ENCODE measurements at places on chromosomes 12 and 14.

DNA sequence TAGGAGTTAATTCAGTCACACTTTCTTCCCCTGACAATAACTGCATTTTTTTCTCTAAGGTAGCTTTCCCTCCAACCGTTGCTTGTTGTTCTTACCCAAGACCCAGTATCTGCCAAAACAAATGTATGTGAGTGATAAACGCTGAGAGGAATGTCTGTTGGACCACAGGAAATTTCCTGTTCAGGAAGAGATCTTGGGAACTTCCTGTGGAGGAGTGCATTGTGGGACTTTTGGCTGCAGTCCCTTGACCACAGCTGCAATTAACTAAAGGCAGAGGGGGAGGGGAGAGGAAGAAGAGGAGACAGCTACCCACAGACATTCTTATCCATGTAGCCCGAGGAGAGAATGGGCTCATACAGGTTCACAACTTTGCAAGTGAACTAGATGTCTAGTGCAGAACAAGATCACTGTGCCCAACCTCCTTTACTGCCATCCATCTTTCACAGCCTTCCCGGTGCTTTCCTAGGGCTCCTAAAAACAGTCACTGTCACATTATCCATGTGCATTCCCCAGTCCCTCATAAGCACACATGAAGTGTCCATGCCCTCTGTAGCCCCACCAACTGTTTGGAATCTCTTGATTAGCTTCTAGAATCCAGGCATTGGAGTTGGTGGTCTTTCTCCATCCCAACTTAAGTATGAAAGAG, 149.5 kb downstream of the ETV6 start:
- DNase-seq = no peak

GRCh38 chr14:95500772-95501401, 15.6 kb downstream of the SYNE3 start:
- DNase-seq = no peak

DNA sequence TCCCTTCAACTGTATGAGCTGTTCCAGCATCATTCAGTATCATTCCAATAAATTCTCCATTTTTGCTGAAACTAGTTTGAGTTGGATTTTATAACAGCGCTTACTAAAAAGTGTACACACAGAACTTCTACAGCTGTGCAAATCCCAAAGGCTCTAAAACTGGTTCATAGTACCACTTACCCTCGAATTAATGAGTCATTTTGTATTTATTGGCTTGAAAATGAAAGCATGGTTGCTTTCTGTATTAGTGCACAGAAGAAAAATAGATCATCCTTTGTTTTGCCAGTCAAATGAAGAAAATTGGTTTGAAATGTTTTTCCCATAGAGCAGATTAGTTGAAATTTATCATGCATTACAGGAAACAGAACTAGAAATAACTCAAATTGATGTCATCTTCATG, 268.3 kb upstream of the CPNE8 start:
- DNase-seq = no peak

- no peak for DNase-seq
Observed at GRCh38 chr14:88069677-88070076, 64.7 kb downstream of the GPR65 start.

DNA sequence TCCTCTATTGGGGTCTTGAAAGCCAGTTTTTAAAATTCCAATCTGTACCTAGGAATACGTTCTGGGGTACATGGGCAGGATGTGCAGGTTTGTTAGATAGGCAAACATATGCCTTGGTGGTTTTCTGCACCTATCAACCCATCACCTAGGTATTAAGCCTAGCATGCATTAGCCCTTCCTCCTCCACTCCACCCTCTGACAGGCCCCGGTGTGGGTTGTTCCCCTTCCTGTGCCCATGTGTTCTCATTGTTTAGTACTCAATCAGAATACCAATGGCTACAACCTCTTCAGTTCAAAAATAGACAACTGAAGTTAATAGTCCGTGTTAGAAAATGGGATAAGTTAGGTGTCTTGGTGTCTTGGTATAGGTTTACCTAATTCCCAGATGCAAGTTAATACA, 3.4 kb downstream of the NTS start:
- DNase-seq = no peak

DNA sequence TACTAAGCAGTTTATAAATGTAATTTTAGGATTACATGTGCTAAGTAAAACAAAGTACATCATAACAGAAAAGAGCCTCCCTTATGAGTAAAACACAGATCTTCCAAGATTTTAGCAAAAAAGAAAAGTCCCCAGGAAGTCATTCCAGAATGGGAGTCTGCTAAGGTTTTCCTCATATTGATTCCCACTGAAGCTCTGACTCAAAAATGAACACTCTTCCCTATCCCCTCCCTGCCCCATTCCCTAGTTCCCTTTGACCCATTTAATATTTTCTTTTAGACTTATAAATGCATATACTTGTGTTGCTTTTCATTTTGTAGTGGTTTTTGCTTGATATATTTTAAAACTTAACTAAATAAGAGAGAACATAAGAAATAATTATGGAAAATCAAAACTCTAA, 40.1 kb downstream of the PTGER2 start:
- DNase-seq = no peak

GRCh38 chr12:100576331-100577036, 3.0 kb downstream of the GAS2L3 start:
- DNase-seq = no peak

DNA sequence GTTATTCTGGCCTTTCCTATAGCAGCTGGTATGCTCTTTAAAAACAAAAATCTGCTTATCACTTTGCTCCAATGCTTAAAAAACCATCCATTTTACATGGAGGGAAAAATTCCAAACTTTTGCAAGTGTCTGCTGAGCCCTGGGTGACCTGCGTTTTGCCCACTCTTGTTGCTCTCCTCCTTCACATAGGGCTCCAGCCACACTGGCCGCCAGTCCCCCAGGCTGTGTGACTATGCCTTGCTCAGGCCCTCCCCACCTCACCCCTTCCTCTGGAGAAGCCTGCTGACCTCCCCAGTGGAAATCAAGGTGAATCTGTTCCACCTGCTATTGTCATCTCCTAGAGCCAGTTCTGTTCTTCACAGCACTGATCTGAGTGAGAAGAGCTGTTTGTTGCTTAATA, 126.9 kb downstream of the SLC25A47 start:
- DNase-seq = no peak

DNA sequence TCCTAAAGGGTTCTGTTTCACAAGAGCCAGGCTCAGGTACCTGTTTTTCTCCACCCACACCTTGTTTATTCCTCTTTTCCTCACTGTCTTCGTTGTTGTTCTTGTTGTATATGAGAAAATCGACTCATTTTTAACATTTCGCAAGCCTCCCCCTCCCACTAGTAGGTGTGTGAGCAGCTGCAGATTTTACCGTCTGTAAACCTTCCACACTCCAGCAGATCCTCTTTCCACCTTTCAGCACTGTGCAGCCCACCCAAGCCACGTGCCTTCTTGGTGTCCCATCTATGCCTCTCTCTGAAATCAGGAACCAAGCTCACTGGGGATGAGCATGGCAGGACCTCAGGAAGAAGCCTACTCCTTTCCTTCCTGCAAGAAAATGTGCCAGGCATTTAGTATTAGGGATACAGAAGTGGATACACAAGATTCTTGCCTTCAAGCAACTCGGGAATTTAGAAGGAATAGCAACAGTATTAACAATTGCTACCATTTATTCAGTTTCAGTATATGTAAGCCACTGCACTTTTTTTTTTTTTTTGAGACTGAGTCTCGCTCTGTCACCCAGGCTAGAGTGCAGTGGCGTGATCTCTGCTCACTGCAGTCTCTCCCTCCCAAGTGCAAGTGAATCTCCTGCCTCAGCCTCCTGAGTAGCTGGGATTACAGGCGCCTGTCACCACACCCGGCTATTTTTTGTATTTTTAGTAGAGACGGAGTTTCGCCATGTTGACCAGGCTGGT, 113.6 kb downstream of the CHST11 start:
- no peak for DNase-seq

- DNase-seq = no peak
Observed at GRCh38 chr14:101520621-101521472, 40.4 kb upstream of the DIO3 start.

DNA sequence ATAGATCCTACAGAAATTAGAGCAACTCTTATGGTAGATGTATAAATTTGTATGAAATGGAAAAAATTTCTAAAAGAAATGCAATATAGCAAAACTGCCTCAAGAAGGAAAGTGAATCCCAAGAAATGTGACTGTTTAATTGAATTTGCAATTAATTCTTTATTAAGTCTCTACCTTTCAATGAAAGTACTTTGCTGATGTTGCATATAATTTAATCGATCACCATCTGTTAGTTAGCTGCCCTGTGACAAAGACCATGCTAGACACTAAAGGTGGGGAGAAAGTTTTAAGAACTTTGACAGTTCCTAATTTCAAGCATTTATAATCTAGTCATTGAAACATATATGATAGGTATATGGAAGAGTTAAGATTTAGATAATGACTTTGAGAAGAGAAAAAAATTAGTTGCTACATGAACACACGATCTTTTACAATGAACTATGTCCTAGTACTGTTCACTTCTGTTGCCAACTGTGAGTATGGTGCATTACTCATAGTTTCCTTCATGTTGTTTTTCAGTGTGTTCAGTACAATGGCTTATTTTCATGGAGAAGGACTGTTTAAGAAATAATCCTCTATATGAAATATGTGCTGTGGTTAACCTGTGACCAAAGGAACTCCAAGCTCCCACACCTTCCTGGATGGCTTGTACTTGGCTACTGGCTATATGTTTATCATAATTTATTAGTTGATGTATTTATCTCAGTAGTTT, 128.4 kb downstream of the METTL25 start:
- DNase-seq = no peak

DNA sequence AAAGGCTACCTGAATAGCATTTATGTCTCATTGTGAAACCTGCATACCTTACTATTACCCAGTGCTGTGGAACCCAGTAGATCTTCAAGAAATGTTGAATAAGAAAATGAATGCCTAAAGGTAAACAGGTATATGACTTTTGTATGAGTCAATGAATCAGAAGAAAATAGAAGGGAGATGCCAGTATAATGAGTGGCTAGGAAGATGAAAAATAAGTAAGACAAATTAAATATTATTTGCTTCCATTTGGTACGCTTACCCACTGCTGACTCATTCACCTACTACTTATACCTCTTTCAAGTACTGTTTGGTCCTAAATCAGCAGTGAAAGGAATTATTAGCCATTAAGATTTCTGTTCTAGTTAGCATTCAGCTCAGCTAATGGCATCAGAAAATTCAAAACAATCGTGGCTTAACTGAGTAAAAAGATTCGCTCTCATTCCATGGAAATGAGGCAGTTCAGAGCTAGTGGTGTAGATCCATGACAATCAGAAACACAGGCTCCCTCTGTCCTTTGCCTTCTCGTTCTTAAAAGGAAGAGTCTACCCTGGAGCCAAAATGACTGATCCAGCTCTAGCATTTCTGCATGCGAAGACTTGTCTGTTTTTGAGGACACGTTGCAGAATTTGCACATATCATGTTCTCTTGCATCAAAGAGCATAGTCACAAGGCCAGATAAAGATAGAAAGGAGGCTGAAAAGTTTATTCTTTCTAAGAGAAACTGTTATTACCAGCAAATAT, 705.8 kb upstream of the USP15 start:
- no peak for DNase-seq

DNA sequence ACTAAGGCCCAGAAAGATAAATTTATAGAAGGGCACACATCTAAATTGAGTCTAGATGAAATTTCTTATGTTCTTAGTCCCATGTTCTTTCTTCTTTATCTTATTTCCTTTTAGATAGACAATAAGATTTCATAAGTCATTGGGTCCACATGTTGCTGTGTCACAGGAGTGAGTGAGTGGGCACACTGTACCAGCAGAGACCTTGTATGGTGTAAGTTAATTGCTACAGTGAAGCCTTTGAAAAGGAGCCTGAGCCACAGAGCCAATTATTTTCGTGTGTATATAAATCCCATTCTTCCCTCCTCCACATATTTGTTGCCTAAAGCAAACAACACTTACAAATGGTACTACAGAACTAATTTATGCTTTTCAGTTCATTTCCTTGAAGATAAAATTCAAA, 79.1 kb downstream of the GRIP1 start:
- DNase-seq = no peak

DNA sequence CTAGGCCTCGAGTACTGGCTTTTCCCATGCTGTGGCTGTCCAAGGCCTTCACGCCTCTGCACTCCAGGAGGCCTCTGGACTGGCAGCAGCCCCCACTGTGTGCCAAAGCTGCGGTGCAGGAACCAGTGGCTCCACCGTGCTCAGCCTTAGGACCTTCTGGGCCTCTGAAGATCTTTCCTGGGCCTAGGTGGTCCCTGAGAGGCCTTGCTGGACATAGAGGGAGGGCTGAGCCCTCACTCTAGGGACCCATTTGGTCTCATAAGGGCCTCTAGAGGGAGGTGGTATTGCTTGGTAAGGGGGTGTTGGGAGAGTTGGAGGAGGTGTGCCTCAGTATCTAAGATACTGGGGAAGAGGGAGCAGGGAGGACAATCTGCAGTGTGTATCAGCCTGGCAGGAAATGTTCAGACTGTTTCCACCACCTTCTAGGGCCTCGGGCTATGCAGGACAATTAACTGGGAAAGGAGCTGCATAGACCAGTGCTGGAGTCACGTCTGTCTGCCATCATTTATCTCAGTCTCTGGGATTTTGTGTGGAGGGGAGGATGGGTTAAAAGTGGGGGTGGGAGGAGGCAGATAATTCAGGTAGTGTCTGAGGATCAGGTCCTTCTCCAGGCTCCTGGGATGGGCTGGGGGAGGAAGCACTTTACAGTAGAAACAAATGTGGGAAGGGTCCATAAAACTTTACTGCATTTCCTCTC, 2.9 kb downstream of the HOXC5 start:
- peak; percentile 69 for DNase-seq

- DNase-seq = no peak
Observed at GRCh38 chr12:76637807-76638206, 78.2 kb upstream of the OSBPL8 start.

GRCh38 chr12:25557830-25558436, 4.8 kb upstream of the LMNTD1 start:
- DNase-seq = peak; percentile 80

- no peak for DNase-seq
Observed at GRCh38 chr12:132396657-132397056, 67.3 kb upstream of the GALNT9 start.

- DNase-seq = no peak
Observed at GRCh38 chr12:43883311-43883710, 47.4 kb downstream of the TMEM117 start.

- DNase-seq = peak; percentile 10
Observed at GRCh38 chr14:58808828-58809227, 171.1 kb downstream of the DACT1 start.

- DNase-seq = no peak
Observed at GRCh38 chr12:26009593-26009992, 51.1 kb downstream of the RASSF8 start.

Data from NCI-H1417 (cell line).